ENCODE measurements at places on chromosomes 6 and 20. TPM values are rescaled to one million over a fixed set of nuclear protein-coding genes. Genes with fewer than 3 reads are reported as not detected.

- H3K27me3 ChIP-seq: no peaks in the 10 kb centered on the region
- H3K4me1 ChIP-seq: no peaks in the 10 kb centered on the region
- DNase-seq: no peak
These were observed 73.1 kb upstream of the ISM1 start for GRCh38 chr20:13147971-13148370.

The ANKEF1 gene
- total RNA-seq: 4.2 TPM

GRCh38 chr20:49030954-49031619 is 15.0 kb upstream of the CSE1L start:
- DNase-seq: no peak
- no peaks in the 10 kb centered on the region for H3K27me3 ChIP-seq
- no peaks in the 10 kb centered on the region for H3K36me3 ChIP-seq
- no peak overlapping the region for H3K27ac ChIP-seq
- H3K4me3 ChIP-seq: no peak overlapping the region

- no peaks in the 10 kb centered on the region for H3K36me3 ChIP-seq
- no peaks in the 10 kb centered on the region for H3K27me3 ChIP-seq
- no peak for DNase-seq
- H3K27ac ChIP-seq: no peak overlapping the region
These were observed 173.1 kb upstream of the MMS22L start for GRCh38 chr6:97456070-97456469.

The AIF1 gene
- total RNA-seq: 1.6 TPM

DNA sequence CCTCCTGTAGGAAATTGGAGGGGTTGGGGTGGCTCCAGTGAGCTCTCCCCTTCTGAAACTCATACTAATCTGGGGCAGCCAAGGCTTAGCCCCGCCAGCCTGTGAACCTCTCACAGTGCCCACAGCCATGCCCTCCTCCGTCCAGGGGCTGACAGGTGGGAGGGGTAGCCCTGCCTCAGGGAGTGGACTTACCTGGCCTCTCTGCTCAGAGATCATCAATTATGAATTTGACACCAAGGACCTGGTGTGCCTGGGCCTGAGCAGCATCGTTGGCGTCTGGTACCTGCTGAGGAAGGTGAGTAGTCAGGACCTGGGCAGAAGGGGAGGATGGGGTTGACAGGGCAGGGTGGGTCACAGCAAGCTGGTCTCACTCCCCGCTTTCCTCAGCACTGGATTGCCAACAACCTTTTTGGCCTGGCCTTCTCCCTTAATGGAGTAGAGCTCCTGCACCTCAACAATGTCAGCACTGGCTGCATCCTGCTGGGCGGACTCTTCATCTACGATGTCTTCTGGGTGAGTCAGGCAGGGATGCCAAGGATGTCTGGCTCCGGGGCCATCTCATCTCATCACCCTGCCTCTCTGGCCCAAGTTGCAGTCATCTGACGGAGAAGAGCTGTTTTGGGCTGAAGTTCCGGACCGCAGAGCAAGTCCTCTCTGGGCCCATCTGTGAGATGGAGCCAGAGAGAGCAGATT is 34.7 kb downstream of the HM13 start:
- no peaks in the 10 kb centered on the region for H3K27me3 ChIP-seq
- peaks cover 26% of the 10 kb centered on the region for H3K36me3 ChIP-seq

DNA sequence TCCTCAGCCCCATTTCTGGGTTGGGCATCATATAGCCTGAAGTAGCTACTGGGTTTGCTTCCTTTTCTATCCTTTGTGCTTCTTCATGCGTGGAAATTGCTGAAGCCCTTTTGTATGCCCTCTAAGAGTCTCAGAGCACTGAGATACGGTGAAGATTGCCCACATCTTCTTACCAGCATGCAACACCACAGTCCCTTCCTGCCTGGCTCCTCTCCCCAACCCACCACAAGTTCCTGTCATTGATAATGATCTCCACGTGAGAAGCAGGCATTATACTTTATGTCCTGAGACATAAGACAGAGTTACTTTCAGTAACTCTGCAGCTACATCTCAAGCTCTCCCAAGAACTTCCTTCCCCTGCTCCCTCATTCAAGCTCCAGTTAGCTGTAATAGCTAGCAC is 15.8 kb upstream of the PLCB4 start:
- H3K4me3 ChIP-seq: no peak overlapping the region
- no peaks in the 10 kb centered on the region for H3K4me1 ChIP-seq

- no peaks in the 10 kb centered on the region for H3K36me3 ChIP-seq
- no peak overlapping the region for H3K4me3 ChIP-seq
- no peaks in the 10 kb centered on the region for H3K4me1 ChIP-seq
- no peak for DNase-seq
- H3K27me3 ChIP-seq: no peaks in the 10 kb centered on the region
- no peak overlapping the region for H3K27ac ChIP-seq
These were observed 57.3 kb upstream of the PHACTR2 start for GRCh38 chr6:143620447-143620846.

Measured in pancreas (tissue), 10 donors.